ENCODE measurements at places on chromosomes 6 and 20.

DNA sequence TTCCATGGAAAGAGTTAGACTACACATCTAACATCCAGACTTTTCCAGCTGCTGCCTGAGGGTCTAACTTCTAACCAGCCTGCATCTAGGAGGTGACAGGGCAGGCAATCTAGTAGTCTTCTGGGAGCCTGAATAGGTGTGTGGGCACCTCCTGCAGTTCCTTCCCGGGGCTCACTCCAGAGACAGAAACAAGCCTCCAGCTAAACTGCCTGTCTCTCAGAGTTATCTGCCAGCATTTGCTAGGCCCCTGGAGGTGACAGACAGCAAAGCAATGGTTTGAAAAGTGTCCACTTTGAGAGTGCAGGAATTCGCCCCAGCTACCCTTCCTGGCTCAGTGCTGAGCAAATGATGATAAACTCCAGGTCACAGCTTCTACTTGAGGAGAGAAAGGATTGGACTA, 240.5 kb upstream of the PRSS16 start:
- DNase-seq: no peak

DNA sequence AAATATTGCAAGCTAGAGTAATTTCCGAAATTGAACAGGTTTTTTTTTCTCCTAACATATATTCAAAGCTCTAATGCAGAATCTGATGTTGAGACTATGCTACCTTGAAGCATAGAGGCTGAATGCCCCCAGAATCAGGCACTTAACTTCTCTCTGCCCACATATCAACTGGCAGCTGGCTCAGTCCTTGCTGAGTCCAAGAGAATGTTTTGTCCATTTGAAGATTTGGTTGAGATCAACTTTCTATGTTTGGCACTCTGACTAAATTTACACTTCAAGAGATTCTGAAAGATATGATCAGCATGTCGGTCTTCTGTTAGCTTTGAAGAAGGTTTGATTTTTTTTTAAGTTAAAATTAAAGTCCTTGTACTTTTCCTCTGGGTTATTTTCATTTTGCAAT, 1298.1 kb downstream of the EPHA7 start:
- no peak for DNase-seq

DNA sequence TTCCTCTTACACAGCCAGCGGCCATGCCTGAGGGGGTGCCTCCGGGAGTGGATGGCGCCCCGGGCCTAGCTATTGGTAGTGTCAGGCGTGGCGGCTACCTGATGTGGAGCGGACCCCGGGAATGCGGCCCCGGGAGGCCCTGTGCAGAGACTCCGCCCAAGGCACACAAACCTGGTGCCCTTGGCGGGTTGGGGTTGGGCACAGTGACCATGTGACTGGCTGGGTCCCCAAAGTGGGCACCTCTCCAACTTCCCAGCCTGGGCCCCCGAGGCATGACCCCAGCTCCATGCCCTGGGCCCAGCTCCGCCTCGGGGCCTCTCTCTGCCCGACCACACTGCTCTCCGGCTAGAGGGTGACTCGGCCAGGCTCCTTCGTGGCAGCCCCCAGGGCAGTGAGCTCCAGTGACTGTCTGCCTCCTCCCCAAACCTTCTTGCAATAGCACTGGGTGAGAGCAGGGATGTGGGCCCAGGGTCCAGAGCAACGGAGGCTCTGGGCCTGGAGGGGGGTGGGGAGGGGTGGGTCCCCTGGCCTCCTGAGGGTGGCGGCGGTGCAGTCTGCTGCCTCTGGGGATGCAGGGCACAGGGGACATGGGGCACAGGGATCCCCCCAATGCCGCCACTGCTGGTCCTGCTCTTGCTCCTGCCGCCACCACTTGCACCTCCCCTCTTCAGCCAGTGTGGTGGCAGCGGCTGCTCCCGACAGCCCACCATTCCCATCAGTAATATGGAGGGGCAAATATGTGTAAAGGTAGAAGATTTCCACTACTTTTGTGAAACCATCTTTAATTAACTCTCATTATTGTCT, 942.9 kb upstream of the EPHA7 start:
- no peak for DNase-seq

DNA sequence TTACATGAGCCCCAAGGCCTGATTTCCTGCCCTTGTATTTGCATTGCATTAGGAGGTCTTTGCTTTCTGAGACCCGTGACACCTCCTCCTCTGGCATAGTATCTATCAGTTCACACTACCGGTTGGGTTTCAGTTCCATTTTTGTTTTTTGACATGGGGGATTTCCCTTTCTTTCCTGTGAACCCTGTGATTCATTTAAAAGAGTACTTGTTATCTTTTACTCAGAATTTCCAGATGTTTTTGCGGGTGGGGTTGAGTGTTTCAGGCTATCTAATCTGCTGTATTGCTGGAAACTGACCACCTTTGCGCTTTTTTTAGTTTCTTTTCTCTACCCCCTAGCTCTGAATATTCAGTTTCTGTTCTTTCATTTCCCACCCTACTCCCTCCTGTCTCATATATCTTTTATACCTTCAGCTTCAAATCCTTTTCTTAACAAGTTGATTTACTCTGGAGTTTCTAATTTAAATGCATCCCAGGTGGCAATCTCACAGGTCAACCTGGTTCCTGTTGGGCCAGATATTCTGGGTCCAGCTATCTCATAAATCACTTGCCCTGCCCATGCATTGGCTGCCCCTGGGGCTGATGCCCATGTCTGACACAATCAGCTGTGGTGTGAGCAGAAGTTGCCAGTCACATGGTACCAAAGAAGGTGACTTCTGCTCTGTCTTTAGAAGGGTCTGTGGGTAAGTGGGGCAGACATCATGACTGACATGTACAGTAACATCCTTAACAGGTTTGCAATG, 14.3 kb upstream of the NCOA3 start:
- DNase-seq: peak; percentile 63

DNA sequence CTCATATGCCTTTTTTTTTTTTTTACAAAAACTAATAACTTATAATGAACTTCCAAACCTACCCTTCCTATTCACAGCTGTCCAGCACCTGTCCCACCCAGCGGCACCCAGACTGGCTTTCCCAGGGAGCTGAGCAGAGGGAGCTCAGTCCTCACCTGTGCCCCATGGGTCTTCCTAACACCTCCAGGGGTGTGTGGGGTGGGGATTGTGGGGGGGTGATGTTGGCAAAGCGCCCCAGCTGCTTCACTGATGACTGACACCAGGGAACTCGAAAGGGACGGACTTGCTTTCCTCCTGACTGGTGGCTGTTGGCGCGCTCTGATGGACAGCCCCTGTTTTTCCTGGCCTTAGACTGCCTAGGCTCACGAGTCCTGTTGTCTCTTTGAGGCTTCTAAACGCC, 14.2 kb upstream of the SYNJ2 start:
- no peak for DNase-seq

- no peak for DNase-seq
Observed at GRCh38 chr6:170049641-170050561, 241.0 kb downstream of the DLL1 start.

- no peak for DNase-seq
Observed at GRCh38 chr6:42404484-42404883, 47.2 kb downstream of the TRERF1 start.

DNA sequence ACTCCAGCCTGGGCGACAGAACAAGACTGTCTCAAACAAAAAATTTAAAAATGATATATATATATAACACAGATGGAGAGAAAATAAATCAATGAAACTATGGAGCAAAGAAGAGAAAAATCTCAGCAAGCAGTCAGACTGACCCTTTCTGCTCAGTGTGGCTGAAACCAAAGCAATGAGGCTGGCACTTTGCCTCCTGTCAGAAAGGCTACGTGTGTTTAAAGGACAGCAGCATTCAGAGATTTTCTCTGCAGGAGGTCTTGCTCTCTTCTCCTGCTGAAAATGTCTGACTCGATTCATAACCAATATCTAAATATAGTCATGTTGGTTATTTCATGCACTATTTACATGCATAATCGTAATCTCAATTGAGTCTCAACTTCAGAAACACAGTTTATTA, 527.0 kb upstream of the JARID2 start:
- no peak for DNase-seq

DNA sequence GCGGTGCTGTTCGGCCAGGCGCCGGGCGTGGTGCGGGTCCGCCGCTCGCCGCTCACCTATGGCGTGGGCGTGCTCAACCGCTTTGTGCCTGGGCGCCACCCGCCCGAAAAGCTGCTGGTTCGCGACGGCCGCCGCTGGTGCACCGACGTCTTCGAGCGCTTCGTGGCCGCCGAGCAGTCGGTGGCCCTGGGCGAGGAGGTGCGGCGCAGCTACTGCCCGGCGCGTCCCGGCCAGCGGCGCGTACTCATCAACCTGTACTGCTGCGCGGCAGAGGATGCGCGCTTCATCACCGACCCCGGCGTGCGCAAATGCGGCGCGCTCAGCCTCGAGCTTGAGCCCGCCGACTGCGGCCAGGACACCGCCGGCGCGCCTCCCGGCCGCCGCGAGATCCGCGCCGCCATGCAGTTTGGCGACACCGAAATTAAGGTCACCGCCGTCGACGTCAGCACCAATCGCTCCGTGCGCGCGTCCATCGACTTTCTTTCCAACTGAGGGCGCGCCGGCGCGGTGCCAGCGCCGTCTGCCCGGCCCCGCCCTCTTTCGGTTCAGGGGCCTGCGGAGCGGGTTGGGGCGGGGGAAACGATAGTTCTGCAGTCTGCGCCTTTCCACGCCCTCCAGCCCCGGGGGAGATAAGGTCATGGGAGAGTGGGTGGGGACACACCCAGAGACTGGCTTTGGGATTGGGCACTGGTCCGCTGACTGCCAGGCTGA, 15.7 kb downstream of the ADISSP start:
- peak; percentile 64 for DNase-seq

DNA sequence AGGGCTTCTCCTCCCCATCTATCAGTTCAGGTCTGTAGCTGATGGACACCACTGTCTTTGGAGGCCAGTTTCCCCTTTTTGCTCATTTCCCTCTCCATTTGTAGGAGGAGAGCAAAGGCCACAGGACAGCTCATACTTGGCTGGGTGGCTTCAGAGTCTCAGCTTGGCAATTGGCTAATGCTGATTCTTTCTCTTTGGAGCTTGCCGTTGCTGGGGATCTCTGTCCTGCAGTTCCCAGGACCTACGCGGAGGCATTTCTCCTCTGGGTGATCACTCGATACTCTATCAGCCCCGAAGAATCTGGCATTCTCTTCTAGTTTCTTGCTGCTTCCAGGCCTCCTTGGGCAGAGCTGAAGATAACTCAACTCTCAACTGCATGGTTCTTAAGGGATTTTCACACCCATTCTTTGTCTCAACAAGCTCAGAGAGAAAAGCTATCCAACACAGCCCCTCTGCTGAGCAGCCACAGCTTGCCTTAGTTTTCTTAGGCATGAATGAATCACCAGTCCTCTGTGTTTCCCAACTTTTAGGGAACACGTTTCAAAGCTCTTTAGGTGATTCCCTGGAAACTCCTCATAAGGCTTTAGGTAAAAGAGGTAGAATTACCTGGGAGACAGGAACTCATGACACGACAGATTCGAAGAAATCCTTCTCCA, 19.2 kb upstream of the SSR1 start:
- DNase-seq: no peak

DNA sequence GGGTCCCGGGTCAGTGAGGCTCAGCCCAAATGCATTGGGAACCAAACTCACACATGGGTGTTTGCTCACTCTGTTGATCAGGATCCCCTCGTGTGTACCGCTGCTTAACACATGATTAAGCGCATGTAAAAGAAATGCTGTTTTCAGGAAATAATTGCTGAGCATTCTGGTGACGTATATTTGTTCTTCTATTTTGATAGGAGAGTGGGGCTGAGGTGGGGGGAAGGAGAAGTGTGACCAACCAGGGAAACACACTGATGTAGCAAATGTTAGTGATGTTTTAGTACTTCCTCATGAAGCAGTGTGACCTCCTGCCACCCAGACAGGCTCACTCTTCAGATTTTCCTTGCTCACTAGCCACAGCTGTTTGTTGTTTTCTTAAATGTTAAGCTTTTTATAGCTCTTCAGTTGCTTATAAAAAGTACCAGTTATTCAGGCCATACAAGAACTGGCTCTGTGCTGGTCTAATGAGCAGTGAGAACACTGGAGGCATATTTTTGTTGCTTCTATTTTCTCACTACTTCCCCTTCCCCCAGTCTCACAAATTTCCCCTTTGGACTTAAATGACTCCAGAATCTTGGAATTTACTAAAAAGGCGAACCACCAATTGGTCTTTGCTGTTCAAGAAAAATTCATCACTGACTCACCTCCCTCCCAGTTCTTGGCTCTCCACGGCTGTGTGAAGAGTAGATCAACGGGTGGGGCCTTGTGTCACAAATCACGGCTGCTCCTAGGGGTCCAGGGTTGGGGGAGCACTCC, 79.2 kb upstream of the BACH2 start:
- no peak for DNase-seq

GRCh38 chr20:20206788-20207187, 154.5 kb downstream of the CFAP61 start:
- no peak for DNase-seq

- no peak for DNase-seq
Observed at GRCh38 chr20:40670253-40670652, 18.8 kb downstream of the MAFB start.

DNA sequence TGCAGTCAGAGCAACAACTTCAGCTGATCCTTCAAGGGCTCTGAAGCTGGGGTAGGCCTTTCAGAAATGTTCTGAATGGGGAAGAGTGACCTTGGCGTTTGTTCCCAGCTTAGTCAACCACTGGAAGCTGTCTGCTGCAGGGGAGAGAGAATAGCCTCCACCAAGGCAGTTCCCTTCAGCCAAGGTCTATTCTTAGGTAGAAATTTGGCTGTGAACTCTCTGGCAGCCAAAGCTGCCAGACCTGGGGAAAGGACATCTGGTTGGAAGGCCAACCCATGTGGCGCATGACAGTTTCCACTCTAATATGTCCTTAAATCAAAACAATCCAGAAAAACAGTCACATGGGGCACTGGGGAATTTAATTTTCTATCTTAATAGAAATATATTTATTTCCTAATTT, 60.1 kb downstream of the FBXO5 start:
- no peak for DNase-seq

GRCh38 chr6:61210549-61210948, 1075.5 kb downstream of the KHDRBS2 start:
- DNase-seq: no peak

DNA sequence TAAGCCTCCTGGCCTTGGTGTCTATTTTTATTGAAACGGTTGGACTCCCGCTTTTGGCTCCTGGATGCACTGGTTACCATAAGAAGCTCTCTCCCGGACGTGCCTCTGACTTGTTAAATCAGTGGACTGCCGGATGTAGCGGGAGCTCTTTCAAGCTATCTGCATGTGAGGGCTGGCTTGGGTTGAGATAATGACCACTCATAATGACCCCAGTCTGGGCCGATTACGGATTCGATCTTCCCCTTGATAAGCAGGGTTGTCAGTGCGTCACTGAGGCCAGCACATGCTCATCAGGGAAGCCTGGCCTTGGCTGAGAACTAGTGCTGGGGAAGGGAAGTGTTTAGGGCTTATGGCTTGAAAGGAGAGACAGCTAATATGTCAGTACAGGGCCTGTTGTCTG, 528.1 kb downstream of the CDH26 start:
- DNase-seq: no peak

DNA sequence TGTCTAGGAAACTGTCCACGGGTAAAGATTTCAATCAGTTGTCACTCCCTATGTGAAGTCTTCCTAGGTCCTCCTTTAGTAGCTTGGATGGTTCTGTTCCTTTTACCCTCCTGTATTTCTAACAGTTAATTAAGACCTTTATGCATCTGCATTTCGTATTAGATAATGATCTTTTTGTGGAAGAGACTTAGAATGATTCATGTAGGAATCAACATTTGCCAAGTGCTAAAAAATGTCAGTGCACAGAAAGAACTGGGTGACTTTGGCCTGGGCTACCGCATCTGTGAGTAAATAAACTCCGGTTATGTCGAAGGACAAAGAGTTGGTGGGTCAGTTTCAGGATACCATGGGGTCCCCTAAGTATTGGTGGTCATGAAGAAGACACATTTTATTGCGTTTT, 918.0 kb downstream of the TFAP2A start:
- DNase-seq: no peak

- peak; percentile 84 for DNase-seq
Observed at GRCh38 chr6:130132286-130132701, 90.5 kb downstream of the SAMD3 start.
